ENCODE measurements at places on chromosomes 2 and 18. TPM values are rescaled to one million over a fixed set of nuclear protein-coding genes. Genes with fewer than 3 reads are reported as not detected.

The PSTPIP2 gene
- polyA plus RNA-seq: 5.2 TPM

The ANKRD30BL gene
- polyA plus RNA-seq: 0.34 TPM

DNA sequence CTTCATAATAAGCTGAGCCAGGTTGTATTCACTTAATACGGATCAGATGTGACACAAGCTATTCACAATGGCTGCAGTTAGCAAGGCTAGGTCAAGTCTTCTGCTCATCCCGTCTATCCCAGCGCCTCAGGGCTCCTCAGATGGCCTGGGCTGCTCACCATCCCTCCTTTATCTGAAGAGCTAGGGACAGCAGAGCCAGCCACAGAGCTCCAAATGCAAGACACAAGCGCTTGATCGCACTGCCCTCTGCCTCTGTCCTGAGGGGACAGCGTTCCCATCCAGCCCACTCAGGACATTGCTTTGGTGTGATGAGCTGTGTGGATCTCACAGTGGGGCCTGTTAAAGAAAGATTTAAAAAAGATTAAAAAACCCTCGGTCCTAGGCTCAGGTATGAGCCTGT lies 254.4 kb upstream of the HS6ST1 start:
- no peaks in the 10 kb centered on the region for H3K4me1 ChIP-seq
- no peak for DNase-seq
- no peaks in the 10 kb centered on the region for H3K36me3 ChIP-seq
- H3K27me3 ChIP-seq: no peaks in the 10 kb centered on the region
- no peak overlapping the region for H3K4me3 ChIP-seq

- H3K27ac ChIP-seq: no peak overlapping the region
- no peak for DNase-seq
- H3K36me3 ChIP-seq: no peaks in the 10 kb centered on the region
- no peak overlapping the region for H3K4me3 ChIP-seq
- no peaks in the 10 kb centered on the region for H3K27me3 ChIP-seq
These were observed 95.0 kb downstream of the TMEM163 start for GRCh38 chr2:134623796-134624195.

- DNase-seq: no peak
- H3K27ac ChIP-seq: no peak overlapping the region
- H3K27me3 ChIP-seq: no peaks in the 10 kb centered on the region
- peaks cover 8% of the 10 kb centered on the region for H3K4me1 ChIP-seq
These were observed 61.4 kb upstream of the GREB1L start for GRCh38 chr18:21180588-21180987.

The UNC80 gene
- 1.8 TPM for polyA plus RNA-seq

DNA sequence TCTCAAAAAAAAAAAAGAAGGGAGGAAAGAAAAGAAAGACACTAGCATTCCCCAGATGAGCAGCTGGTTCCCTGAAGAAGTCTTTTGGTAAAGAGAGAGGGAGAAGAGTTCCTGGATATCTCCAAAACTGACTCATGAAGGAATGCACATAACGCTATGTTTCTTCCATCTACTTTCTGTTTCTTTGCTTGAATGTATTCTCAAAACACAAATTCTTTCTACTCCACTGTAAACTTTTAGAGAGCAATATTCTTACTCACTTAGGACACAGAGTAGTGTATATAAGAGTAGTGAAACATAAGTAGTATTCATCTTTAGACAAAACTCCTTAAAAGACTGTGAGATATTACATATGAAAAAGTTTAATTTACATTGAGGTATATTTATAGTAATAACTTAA lies 64.2 kb downstream of the TRIP12 start:
- H3K4me3 ChIP-seq: no peak overlapping the region
- no peak overlapping the region for H3K27ac ChIP-seq
- peaks cover 42% of the 10 kb centered on the region for H3K36me3 ChIP-seq
- no peaks in the 10 kb centered on the region for H3K27me3 ChIP-seq
- peaks cover 6% of the 10 kb centered on the region for H3K4me1 ChIP-seq

The LONRF2 gene
- 3.5 TPM for polyA plus RNA-seq

GRCh38 chr2:103353774-103354173 lies 591.9 kb downstream of the TMEM182 start:
- no peaks in the 10 kb centered on the region for H3K36me3 ChIP-seq
- no peaks in the 10 kb centered on the region for H3K4me1 ChIP-seq
- H3K27me3 ChIP-seq: no peaks in the 10 kb centered on the region
- H3K27ac ChIP-seq: no peak overlapping the region
- DNase-seq: no peak

Data from left lung (tissue), 14 donors.